Stimulated activated CD8-positive, alpha-beta memory T cell treated with anti-CD3 and anti-CD28 coated beads, Interleukin-4, amount 100 ng/mL, for 48 hours (primary cell): ENCODE measurements at places on chromosomes 11 and 22.
A peak's percentile ranks its signal among the peaks of the same experiment; 100 is the strongest.

DNA sequence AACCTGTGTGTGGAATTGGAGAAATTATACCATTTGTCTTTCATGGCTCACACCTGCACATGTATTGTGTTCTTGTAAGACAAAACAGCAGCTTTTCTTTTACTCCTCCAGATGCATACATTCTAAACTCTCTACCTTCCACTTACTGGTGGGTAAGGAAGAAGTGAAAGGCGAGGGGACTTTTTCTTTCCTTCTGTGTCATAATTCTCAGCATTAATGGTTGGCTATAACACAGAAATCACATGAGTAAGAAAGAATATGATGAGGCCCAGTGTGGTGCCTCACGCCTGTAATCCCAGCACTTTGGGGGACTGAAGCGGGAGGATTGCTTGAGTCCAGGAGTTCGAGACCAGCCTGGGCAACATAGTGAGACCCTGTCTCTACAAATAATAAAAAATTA is 57.8 kb upstream of the SHANK2 start:
- DNase-seq: no peak

DNA sequence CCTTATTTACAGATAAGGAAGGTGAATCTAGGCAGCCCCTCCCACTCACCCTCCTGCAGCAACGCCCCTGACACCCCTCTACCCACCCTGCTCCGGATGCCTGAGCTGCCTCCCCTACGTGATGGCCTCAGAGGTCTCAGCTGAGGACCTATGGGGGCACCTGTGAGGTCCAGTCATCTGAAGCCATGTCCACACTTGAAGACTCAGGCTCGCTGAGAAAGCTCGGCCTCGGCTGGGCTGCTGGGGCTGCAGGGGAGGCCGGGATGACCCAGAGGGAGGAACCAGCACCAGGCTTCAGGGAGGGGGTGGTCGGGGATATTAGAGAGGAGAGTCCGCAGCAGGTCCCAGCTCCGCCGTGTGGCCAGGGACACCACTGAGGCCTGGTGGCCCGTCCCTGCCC is 92.8 kb downstream of the BRD1 start:
- no peak for DNase-seq

GRCh38 chr11:10409207-10409661 is 45.8 kb upstream of the AMPD3 start:
- DNase-seq: no peak

DNA sequence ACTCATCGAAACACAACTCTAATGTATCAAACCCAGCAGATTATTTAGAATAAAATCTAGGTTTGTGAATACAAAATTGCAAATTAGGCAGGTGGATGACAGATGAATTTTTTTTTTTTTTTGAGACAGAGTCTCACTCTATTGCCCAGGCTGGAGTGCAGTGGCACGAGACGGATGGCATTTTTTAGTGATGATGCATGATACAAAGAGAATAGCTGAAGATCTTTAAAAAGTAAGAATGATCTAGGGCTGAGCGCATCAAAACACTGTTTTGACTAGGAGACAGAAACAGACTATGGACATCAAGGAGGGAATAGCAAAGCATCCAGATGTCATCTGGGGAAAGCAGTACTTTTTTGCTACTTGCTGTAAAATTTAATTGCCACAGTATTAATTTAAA is 63.8 kb downstream of the IMMP1L start:
- no peak for DNase-seq

- DNase-seq: peak; percentile 33
These were observed 14.9 kb upstream of the TSKU start for GRCh38 chr11:76768088-76768908.

- DNase-seq: no peak
These were observed 216.5 kb upstream of the CADM1 start for GRCh38 chr11:115720602-115721245.

GRCh38 chr11:130881475-130882137 is 34.7 kb downstream of the SNX19 start:
- DNase-seq: no peak

GRCh38 chr11:26753723-26754504 is 32.1 kb upstream of the SLC5A12 start:
- DNase-seq: no peak

DNA sequence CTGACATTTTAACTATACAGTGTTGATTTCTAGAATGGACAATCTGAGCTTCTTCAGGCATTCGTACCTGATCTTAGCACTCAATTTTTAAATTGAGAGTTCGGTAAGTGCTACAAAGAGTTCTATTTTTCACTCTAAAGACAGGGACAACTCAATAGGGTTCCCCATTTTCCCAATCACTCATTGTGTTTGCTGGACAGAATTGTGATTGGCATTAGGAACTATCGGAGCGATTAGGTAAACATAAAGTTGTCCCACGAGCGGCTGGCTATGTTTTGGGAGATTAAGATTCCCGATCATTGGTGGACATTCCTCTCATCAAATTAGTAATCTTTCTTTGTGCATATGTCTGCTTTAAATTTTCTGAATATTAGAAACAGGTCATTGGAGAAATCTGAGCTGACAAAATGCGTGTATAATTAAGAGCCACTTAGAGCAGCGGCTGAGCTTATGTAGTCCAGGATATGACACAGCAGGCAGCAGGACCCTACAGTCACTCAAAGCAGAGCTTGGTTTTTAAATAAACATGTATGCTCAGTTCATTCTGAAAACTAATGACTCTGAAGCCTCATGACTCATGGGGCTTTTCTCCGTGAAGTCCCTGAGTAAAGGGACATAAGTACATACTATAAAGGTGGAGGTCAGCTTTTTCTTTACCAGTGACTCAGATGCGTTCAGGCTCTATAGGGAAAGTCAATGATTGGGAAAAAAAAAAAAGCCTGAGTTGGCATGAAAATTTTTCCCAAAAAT is 109.4 kb downstream of the GRIA4 start:
- DNase-seq: no peak

DNA sequence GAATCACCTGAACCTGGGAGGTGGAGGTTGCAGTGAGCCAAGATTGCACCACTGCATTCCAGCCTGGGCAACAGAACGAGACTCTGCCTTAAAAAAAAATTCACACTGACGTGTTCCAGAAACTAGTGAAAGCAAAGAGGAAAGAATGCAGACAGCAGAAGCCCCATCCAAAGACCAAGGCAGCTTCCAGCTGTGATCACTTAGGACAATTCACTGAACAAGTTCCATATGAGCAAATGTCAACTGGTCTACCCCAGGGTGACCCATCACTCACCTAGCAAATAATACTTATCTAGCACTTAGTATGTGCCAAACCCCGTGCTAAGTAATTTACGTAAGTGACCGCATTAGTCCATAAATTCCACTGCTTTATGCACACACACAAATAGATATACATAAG is 138.9 kb downstream of the LARGE1 start:
- DNase-seq: no peak

GRCh38 chr11:65932558-65932919 is 12.7 kb upstream of the TSGA10IP start:
- DNase-seq: no peak

GRCh38 chr22:50621356-50621880 is 6.5 kb downstream of the ARSA start:
- DNase-seq: peak; percentile 71

- DNase-seq: no peak
These were observed 374.3 kb upstream of the MPPED2 start for GRCh38 chr11:30960387-30960992.

GRCh38 chr11:122127020-122127419 is 11.0 kb upstream of the BLID start:
- DNase-seq: no peak

DNA sequence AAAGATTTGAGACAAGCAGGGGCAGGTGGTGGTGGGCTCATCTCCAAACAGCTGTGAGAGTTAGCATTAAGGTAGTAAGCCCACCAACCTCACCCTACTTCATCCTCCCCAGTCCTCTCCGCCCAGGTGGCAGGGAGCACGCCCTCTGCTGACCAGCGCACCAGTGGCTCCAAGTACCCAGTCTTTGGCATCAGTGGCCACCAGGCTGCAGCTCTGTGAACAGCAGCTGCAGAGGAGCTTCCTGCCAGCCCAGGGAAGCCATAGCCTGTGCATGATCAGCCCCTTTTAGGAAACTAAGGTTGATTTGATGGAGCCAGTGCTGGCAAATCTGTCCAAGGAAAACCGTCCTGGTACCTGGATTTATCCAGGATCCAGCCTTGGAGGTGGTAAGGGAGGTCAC is 21.7 kb downstream of the CAVIN3 start:
- DNase-seq: peak; percentile 40

GRCh38 chr22:42797011-42797410 is 60.1 kb downstream of the ARFGAP3 start:
- DNase-seq: no peak

- no peak for DNase-seq
These were observed 60.7 kb upstream of the MPEG1 start for GRCh38 chr11:59273373-59273841.

DNA sequence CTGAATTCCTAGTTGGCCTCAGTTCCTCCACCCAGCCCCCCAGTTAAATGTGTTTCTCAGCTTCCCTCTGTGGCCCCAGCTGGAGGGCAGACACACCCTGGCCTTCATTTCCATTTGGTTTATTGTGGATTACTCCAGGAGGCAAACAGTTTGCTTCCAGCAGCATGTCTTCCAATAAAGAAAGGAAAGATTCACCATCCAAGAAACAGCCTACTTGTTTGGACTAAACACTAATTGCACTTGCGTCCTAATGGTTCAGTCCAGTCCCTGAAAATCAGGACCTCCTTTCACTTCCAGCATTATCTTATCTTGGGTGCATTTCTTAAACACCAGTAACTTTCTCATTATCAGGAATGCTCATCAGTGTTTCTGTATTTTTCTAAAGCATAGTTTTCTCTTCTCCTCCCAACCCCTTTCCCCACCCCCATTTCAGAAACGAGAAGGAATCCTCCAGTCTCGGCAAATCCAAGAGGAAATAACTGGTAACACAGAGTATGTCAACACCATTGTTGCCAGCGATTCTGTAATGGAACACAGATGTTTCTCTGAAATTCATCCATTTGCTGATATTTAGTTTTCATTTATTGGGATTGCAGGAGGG is 130.9 kb downstream of the PARVA start:
- DNase-seq: no peak

GRCh38 chr11:72122607-72123006 is 10.1 kb upstream of the ANAPC15 start:
- DNase-seq: no peak

GRCh38 chr11:123628936-123629683 is 25.3 kb downstream of the SCN3B start:
- no peak for DNase-seq

DNA sequence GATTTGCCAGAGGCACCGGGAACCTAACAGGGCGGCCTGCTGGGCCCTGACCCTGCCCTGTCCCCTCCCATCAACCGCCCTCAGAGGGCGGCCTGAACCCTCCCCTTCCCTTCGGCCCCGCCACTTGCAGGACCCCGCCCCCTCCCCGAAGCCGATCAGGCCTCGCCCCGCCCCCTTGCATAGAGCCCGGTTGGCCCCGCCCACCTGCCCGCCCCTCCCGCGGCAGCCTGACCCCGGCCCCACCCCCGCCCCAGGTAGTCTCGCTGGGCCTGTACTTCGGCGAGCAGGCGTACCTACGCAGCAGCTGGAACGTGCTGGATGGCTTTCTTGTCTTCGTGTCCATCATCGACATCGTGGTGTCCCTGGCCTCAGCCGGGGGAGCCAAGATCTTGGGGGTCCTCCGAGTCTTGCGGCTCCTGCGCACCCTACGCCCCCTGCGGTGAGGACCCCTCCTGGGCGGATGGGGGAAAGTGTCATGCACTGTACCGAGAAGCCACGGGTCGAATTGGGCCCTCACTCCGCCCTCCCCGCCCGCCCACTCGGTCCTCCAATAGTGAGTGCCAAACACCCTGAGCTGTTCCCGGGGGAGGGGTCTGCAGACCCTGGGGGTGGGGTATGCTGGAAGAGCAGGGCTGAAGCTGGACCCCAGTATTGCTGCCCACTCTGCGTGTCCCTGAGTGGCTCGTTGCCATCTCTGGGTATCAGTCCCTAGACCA is 94.1 kb downstream of the CACNA1I start:
- peak; percentile 53 for DNase-seq

- DNase-seq: no peak
These were observed 628.3 kb downstream of the BUD13 start for GRCh38 chr11:116144387-116144958.

- no peak for DNase-seq
These were observed 14.3 kb upstream of the P2RY2 start for GRCh38 chr11:73203790-73204189.

DNA sequence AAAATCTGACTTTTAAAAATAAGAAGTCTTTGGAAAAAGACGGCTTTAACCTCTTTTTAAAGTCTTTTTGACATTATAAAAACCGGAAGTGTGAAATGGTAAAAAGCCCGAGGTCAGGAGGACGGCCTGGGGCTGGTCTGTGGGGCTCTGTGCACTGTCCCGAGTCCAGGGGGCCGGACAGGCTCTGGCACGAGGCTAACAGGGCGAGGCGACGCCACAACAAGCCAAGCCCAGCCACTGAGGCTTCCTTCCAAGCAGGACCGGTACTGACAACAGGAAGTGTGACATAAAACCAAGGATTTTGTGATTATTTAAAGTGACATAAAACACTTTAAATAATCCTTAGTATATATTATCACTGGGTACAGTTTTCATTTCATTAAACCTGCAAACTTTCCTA is 39.2 kb downstream of the BRD1 start:
- DNase-seq: no peak

- no peak for DNase-seq
These were observed 19.6 kb downstream of the MYRF start for GRCh38 chr11:61771985-61772455.

GRCh38 chr22:25219948-25220442 is 556 bp downstream of the CRYBB2 start:
- DNase-seq: no peak

DNA sequence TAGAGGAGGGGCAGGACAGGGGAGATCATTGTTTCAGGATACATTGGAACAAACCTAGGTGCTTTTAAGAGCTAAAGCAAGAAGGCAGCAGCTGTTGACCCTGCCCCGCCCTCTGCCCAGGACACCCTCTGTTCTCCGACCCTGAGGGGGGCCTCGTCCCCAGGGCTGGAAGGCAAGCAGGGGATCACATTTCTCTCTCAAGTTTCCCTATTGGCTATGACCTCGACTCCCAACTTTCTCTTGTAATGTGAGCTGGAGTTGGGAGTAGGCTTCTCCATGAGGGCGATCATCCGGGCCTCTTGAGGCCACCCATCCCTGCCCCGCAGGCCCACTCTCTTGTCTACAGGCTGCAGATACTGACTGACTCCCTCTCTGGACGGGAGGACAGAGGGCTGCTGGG is 37.7 kb downstream of the DSCAML1 start:
- DNase-seq: no peak

GRCh38 chr11:36333897-36334296 is 37.8 kb downstream of the PRR5L start:
- DNase-seq: no peak
